ENCODE measurements at places on chromosomes 5 and 9. TPM values are rescaled to one million over a fixed set of nuclear protein-coding genes. Genes with fewer than 3 reads are reported as not detected.

FOXI1 gene
- not detected for total RNA-seq

KIF24 gene
- total RNA-seq: 2.1 TPM

CCDC152 gene
- total RNA-seq: not detected

SHC3 gene
- 0.16 TPM for total RNA-seq

CAVIN4 gene
- 0.87 TPM for total RNA-seq

NXNL2 gene
- total RNA-seq: 1.1 TPM

MGAT4B gene
- 125 TPM for total RNA-seq

SPINK1 gene
- total RNA-seq: not detected

DNA sequence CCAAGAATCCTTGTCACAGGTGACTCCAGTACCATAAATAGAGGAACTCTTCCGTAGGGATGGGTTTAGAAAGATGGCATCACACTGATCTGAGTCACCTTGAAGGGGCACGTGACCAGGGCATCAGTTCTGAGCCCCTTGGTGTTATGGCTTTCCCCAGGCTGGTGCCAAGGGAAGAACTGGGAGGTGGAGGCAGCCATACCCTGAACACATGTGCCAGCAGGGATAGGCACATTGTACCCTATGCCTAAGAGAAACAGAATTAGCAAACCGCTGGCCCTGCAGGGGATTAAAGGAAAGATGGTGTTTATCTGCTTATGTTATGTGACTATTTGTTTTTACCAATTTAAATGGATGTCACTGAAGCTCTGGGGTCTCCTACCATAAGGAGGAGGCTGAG lies 196.2 kb downstream of the RGS3 start:
- H3K27ac ChIP-seq: no peak overlapping the region
- H3K4me3 ChIP-seq: no peak overlapping the region
- no peaks in the 10 kb centered on the region for H3K27me3 ChIP-seq
- peaks cover 14% of the 10 kb centered on the region for H3K4me1 ChIP-seq

DNA sequence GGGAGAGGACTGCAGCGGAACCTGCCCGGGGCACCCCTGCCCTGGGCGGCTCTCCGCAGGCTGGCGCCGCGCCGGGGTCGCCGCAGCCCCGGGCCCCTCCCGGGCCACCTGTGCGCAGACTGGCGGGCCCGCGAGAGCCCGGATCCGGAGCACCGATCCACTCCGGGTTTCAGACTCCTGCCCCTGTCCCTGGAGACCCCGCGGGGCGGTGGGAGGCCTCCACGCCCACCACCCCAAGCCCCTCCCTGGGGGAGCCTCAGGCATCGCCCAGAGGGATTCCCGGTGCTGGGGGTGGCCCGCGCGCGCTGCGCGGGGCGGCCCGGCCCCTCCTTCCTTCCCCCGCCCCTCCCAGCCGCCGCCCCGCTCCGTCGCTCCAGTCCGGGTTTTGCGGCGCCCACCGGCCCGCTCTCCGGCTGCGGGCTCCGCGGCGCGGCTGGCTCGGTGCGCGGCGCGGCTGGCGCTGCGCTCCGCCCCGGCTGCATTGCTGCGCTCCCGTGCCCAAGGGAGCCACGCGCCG lies at the start of gene UNC5A:
UNC5A (plus strand) TSS at position 479 of the 517 bp plus-strand sequence. CDS start 192 bp downstream, outside the sequence.
- peaks cover 80% of the 10 kb centered on the region for H3K27me3 ChIP-seq
- H3K27ac ChIP-seq: no peak within 1 kb of the TSS
- peaks cover 21% of the 10 kb centered on the region for H3K4me1 ChIP-seq
- no peaks in the 10 kb centered on the region for H3K36me3 ChIP-seq

DNA sequence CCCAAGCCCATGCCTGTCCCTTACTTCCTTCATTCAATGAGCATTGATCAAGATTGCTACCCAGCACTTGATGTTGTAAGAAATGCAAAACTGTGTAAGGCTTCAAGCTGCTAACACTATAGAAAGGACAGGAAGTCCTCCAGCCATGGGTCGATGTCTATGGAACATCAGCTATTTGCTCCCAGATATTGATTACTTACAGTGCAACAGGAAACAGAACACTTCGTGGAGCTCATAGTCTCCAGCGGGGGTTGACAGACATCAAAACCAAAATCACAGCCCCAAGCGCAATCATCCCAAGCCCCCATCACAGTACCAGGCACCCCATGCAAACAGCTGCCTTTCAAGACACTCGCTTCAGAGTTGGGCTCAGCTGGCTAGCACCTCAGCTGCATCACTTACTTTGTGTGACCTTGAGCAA lies 26.8 kb upstream of the DUSP1 start:
- H3K4me1 ChIP-seq: peaks cover 97% of the 10 kb centered on the region
- no peaks in the 10 kb centered on the region for H3K27me3 ChIP-seq
- no peak overlapping the region for H3K4me3 ChIP-seq
- DNase-seq: no peak

DNA sequence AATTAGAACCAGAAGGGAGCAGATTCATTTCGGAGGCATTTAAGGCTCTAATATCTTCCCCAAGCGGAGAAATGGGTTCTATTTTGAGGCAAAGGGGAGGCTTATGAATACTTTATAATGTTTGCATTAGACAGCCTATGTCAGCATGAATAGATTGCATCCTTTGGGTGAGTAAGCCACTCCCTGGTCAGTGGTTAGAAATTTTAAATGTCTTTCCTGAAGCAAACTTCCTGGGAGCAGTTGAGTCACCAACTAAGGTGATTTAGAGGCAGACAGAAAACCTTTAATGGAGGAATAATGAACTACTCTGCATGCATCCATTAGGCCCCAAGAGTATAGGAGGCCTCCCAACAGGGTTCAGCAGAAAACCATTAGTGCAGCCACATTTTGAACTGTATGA lies 204.9 kb downstream of the ELAVL2 start:
- no peak overlapping the region for H3K4me3 ChIP-seq
- no peaks in the 10 kb centered on the region for H3K4me1 ChIP-seq
- H3K36me3 ChIP-seq: no peaks in the 10 kb centered on the region
- no peaks in the 10 kb centered on the region for H3K27me3 ChIP-seq
- DNase-seq: no peak

- no peak overlapping the region for H3K27ac ChIP-seq
- H3K36me3 ChIP-seq: no peaks in the 10 kb centered on the region
- no peak for DNase-seq
- peaks cover 15% of the 10 kb centered on the region for H3K4me1 ChIP-seq
- H3K27me3 ChIP-seq: no peaks in the 10 kb centered on the region
Observed at GRCh38 chr5:150431574-150431973, 18.0 kb downstream of the RPS14 start.

- H3K4me3 ChIP-seq: no peak overlapping the region
- H3K27me3 ChIP-seq: no peaks in the 10 kb centered on the region
- H3K4me1 ChIP-seq: peaks cover 8% of the 10 kb centered on the region
- H3K36me3 ChIP-seq: no peaks in the 10 kb centered on the region
Observed at GRCh38 chr9:13705918-13706317, 426.4 kb upstream of the MPDZ start.

DNA sequence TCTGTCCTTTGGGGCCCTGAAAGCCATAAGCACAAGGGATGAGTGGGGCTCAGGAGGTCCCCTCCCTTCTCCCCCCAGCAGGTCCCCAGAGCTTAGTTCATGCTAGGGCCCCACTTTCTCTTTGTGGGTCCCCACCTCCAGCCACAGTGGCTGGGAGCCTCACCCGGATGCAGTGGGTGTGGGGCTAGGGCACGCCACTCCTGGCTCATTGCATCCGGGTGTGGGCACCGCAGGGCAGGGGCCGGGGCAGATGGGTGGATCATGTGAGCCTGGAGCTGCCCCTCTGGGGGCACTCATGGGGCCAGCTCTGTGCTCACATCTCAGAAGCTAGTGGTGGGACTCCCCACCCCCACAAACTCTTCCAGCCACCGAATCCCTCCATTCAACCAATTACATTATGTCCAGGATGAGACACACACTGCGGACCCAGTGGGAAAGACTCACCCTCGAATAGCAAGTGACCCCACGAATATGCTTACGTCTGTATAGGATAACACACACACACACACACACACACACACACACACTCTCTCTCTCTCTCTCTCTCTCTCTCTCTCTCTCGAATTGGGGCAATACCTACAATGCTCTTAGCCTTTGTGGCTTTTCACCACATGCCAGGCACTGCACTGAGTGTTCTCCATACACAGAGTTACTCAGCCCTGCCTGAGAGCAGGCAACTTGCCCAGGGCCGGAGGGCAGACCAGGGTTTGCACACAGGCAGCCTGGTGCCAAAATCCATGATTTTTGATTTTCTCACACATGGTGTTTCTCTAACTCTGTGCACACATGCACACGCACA lies 16.8 kb upstream of the PHYKPL start:
- H3K4me3 ChIP-seq: no peak overlapping the region
- H3K27ac ChIP-seq: no peak overlapping the region
- no peaks in the 10 kb centered on the region for H3K36me3 ChIP-seq
- no peak for DNase-seq
- no peaks in the 10 kb centered on the region for H3K4me1 ChIP-seq

DNA sequence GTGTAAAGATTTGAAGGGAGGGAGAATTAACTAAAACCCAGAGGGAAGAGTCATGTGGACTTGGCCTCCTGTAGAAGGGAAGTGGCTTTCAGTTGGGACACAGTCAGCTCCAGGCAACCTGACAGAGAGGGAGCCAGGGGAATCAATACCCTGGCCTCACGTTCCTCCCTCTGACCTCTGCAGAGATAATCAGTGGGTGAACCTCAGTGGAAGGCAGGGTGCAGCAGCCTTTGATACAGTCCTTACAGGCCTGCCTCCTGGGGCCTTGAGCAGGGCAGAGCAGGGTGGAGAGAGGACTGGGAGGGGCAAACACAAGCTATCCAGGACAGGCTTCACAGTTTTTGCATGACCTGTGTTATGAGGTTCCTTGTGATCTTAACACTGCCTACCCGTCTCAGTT lies 61.9 kb upstream of the GPBP1 start:
- no peak overlapping the region for H3K4me3 ChIP-seq
- H3K27ac ChIP-seq: no peak overlapping the region
- H3K27me3 ChIP-seq: no peaks in the 10 kb centered on the region
- no peak for DNase-seq
- H3K36me3 ChIP-seq: no peaks in the 10 kb centered on the region

- DNase-seq: no peak
- no peaks in the 10 kb centered on the region for H3K4me1 ChIP-seq
- no peak overlapping the region for H3K4me3 ChIP-seq
- no peak overlapping the region for H3K27ac ChIP-seq
- peaks cover 18% of the 10 kb centered on the region for H3K27me3 ChIP-seq
- H3K36me3 ChIP-seq: no peaks in the 10 kb centered on the region
Observed at GRCh38 chr5:133531178-133531577, 81.2 kb downstream of the FSTL4 start.

- H3K4me3 ChIP-seq: no peak overlapping the region
- H3K4me1 ChIP-seq: peaks cover 8% of the 10 kb centered on the region
- H3K36me3 ChIP-seq: no peaks in the 10 kb centered on the region
Observed at GRCh38 chr9:81125446-81126092, 563.8 kb downstream of the TLE1 start.

DNA sequence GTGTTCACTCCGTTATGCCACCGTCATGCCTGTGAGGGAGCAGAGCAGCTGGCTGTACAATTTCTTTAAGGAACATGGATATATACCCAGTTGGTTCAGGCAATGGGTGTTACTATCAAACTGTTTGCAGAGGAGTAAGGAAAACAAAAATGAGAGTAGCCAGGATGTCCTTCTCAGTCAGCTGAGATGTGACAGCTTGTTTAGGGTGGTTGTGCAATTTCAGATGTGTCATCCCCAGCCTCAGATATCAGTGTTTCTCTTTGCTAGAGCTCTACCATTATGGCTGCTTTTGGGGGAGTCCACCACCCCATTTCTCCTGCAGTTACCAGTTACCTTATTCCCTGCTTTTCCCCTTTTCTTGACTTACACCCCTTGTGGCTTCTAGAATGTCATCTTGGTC lies 135.2 kb upstream of the SLC24A2 start:
- H3K4me3 ChIP-seq: no peak overlapping the region
- H3K27me3 ChIP-seq: no peaks in the 10 kb centered on the region
- no peak overlapping the region for H3K27ac ChIP-seq
- no peak for DNase-seq
- H3K4me1 ChIP-seq: no peaks in the 10 kb centered on the region

DNA sequence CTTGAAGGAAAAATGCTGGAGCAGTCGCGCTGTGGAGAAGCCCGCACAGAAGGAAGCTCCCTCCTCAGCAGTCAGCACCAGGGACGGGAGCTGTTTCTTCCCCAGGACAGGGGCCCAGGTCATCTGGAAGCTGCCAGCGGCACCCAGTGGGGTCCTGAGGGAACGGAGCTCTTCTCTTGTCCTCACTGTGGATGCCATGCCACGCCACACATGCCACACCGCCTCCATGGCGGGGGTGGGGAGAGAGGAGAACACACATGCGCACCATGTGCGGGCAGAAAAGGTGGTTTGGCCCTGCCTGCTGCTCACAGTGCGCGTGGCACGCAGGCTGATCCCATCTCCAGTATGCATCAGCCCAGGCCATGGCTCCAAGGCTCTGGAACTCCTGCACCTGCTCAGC lies 41.7 kb upstream of the ZNF354B start:
- H3K27me3 ChIP-seq: no peaks in the 10 kb centered on the region
- no peaks in the 10 kb centered on the region for H3K36me3 ChIP-seq
- DNase-seq: no peak
- H3K4me3 ChIP-seq: no peak overlapping the region

DNA sequence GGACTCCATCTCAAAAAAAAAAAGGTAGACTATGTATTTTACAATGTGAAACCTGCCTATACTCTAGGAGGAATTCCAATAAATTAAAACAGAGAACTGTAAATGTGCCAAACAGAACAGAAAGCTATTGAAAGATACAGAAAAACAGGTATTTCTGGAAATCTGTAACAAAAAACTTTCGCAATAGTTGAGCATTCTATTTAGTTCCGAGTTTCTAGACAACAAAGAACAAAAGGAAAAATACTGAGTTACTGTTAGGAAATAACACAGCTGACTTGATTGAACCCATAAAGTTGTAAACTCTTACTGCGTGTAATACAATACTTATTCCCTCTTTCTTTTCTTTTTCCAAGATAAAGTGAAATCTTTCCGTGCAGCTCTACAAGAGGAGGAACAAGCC lies 18.6 kb downstream of the DIMT1 start:
- H3K27me3 ChIP-seq: no peaks in the 10 kb centered on the region
- no peak for DNase-seq
- no peaks in the 10 kb centered on the region for H3K4me1 ChIP-seq
- H3K27ac ChIP-seq: no peak overlapping the region
- peaks cover 75% of the 10 kb centered on the region for H3K36me3 ChIP-seq

GRCh38 chr9:94827584-94828304 lies 101.2 kb downstream of the AOPEP start:
- H3K4me3 ChIP-seq: no peak overlapping the region
- no peaks in the 10 kb centered on the region for H3K36me3 ChIP-seq
- no peak for DNase-seq
- H3K27me3 ChIP-seq: no peaks in the 10 kb centered on the region
- H3K27ac ChIP-seq: no peak overlapping the region
- H3K4me1 ChIP-seq: peaks cover 21% of the 10 kb centered on the region

- H3K27me3 ChIP-seq: no peaks in the 10 kb centered on the region
- no peak overlapping the region for H3K4me3 ChIP-seq
- no peaks in the 10 kb centered on the region for H3K36me3 ChIP-seq
Observed at GRCh38 chr5:62778316-62779009, 199.8 kb downstream of the LRRC70 start.

GRCh38 chr5:169408731-169409130 lies 107.8 kb upstream of the SLIT3 start:
- H3K4me3 ChIP-seq: no peak overlapping the region
- H3K4me1 ChIP-seq: peaks cover 35% of the 10 kb centered on the region
- no peaks in the 10 kb centered on the region for H3K27me3 ChIP-seq
- no peak for DNase-seq

- no peak overlapping the region for H3K27ac ChIP-seq
- no peaks in the 10 kb centered on the region for H3K27me3 ChIP-seq
- no peaks in the 10 kb centered on the region for H3K36me3 ChIP-seq
- DNase-seq: no peak
- H3K4me3 ChIP-seq: no peak overlapping the region
Observed at GRCh38 chr9:84062538-84062937, 81.9 kb downstream of the RMI1 start.

GRCh38 chr5:142737179-142737578 lies 33.0 kb upstream of the ARHGAP26 start:
- DNase-seq: no peak
- H3K27ac ChIP-seq: no peak overlapping the region
- no peaks in the 10 kb centered on the region for H3K36me3 ChIP-seq
- peaks cover 14% of the 10 kb centered on the region for H3K4me1 ChIP-seq
- no peak overlapping the region for H3K4me3 ChIP-seq
